ENCODE measurements at places on chromosomes 1 and 21.

DNA sequence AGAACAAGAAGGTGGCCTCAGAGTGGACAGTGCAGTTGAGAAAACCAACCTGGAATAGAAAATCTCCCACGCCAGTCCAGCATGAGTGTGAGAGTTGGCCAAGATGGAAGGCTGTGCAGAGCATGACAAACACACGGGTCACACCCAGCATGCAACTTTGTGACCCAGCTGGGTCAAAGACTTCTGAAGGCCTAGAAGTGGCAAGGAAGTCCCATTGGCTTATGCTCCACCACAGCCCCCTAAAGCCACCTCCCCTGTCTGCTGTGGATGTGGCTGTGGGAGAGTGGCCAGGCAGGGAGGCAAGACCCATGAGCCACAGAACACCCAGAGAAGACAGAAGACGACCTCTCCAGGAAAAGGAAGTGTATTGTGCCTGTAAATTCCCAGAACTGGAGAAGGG is 13.6 kb downstream of the BATF3 start:
- no peak for DNase-seq

- no peak for DNase-seq
Measured at GRCh38 chr1:226064816-226065248, 2.3 kb downstream of the H3-3A start.

- DNase-seq: no peak
Measured at GRCh38 chr1:20280341-20280740, 10.3 kb upstream of the VWA5B1 start.

DNA sequence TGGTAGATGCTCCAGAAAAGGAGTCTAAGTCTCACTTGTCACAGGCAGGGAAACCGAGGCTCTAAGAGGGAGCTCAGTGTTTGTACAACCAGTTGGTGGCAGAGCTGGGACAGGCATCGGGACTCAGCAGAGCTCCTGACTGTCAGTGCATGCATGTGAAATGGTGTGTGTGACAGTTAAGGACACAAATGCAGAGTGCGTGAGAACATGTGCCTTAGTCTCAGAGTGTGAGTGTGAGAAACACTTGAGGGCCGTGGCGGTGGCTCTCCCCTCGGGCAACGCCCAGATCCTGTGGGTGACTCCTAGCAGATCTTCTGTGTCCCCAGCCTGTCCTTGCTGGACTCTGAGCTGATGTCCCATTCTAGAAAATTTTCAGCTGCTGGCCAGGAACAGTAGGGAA is 362.6 kb downstream of the MATN1 start:
- no peak for DNase-seq

DNA sequence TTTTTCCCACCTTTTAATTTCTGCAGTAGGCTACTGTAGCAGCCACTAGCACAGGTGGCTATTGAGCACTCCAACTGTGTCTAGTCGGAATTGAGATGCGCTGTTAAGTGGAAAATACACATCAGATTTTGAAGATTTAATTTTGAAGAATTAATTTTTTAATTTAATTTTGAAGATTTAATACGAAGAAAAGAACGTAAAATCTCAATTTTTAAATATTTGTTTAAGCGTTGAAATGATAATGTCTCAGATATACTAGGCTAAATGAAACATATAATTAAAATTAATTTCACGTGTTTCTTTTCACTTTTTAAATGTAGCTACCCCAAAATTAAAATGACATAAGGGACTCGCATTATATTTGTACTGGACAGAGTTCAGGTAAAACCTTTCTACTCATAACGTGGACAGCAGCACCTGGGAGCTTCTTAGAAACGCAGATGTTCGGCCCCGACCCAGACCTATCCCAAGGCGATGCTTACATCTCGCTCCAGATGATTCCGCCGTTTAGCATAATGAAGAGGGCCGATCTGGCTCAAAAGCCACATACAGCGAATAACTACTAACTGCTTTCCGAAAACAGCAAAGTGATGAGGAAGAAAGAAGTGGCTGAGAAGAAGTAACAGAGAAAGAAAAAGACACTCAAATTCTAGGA is 717 bp downstream of the CRYZL1 start:
- DNase-seq: no peak

DNA sequence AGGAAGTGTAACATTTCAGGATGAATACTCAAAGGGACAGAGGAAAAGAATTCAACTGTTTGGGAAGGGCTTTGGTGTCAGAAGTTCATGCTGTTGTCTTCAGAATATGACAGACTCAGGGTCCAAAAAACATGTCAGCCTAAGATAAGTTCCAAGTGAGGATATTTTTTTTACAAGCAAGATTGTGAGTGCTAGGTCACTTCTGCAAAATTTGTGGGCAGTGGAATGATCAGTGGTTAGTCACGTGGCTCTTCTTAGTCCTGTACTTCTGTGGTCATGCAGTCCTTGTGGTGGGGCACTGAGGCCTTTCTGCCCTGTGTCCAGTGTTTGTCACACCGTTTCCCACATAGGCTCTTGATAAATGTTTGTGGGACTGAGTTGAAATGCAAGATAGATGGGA is 5.2 kb downstream of the RGL1 start:
- DNase-seq: no peak

- DNase-seq: no peak
Measured at GRCh38 chr1:114505148-114505561, 5.8 kb downstream of the TRIM33 start.

DNA sequence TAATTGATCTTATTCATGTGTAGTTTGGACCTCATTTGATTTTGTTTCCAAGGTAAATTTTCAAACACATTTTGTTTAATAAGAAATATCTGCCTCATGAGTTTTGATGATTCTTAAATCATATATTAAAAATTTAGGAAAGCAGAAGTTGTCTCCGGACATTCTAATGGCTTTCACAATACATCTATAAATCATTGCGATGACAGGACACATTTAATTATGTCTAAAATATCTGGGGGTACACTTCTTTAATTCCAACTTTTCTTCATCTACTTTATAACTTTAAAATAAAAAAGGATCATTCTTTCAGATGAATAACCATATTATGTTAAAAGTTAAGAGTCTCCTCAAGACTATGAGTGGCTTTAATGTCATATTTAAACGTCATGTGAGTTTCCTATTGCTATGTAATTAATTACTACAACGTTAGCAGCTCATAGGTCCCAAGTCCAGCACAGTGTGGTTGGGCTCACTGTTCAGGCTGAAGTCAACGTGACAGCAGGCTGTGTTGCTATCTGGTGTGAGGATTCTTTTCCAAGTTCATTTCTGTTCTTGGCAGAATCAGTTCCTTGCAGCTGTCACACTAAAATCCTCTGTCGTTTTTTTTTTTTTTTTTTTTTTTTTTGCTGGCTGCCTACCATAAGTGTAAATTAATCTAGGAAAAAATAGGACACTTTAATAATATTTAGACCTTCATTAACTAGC is 893.5 kb downstream of the LTN1 start:
- DNase-seq: no peak

DNA sequence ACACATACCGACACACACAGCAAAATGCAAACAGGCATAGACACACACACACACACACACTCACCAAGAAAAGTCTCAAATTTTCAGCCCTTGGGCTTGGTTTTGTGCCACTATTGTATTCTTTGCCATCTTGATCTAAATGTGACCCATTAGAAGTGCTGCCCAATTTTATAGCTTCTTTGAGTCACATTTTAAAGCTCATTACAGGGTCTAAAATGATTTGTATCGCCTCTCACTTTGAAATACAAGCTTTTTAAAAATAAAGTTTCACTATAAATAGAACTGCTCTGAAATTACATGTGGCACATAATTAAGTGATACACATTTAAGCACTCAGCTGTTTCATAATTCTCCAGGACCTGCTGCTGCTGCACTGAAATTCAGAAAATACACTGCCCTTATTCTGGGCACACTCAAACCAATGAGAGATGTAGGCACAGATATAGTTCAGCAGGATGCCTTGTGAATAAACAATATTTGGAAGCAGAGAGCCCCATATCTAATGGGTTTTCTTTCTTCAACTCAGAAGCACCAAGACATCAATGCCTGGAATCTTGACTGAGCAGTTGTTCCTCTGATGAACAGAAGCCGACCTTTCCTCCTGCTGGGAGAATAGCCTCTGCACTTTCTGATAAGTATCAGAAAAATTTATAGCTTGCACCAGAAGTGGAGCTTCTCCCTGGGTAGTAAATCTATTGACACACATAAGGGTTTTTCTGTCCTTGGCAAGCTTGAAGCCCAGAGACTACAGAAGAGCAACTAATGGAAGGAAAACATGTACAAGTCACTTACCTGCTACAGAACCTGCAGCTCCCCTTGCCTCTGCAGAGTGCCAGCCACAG is 37.0 kb upstream of the PLPPR4 start:
- no peak for DNase-seq

DNA sequence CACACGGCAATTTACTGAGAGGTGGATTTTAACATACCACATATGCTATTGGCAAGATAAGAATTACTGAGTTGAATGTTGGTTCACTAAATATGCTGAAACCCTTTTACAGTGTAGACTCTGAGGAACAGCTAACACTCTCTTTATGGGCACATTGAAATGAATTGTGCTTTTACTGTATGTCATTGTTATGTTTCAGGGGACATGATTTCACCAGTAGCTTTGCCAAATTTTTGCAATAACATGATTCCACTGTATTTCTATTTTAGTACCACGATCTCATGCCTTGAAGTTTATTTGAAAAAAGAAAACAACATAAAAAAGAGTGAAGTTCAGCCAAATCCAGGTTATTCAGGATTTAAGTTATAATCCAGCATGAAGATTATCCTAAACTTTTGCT is 188.5 kb downstream of the HLX start:
- no peak for DNase-seq

GRCh38 chr1:34806396-34806795 is 13.6 kb downstream of the GJA4 start:
- no peak for DNase-seq

GRCh38 chr1:90969241-90969640 is 52.6 kb downstream of the ZNF644 start:
- no peak for DNase-seq

DNA sequence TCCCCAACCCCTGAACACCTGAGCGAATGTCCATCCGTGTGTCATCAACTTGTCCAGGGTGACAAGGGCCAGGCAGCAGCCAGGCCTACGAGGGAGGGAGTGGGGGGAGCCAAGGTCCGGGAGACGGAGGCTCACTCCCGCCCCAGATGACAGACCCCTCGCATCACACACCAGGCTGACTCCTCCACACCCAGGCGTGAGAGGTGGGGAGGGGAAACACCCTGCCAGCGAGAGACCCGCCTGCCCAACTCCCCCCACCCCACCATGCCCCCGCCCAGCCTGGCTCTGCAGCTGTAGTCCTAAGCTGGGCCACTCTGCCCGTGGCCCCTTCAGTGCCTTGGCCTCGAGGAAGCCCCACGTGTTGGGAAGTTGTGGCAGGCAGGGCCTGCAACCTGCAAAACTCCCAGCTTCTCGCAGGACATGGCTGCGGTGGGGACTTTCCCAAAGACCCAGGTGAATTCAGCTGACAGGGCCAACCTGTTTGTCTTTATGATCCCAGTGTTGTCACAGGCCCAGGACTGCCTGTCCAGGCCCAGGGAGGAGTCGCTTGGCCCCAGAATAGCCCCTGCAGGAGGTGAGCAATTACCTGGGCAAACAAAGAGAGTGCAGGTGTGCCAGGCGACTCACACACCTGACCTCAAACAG is 62.9 kb downstream of the RIPK4 start:
- DNase-seq: no peak

- peak; percentile 80 for DNase-seq
Measured at GRCh38 chr1:7265771-7266371, 480.6 kb downstream of the CAMTA1 start.

DNA sequence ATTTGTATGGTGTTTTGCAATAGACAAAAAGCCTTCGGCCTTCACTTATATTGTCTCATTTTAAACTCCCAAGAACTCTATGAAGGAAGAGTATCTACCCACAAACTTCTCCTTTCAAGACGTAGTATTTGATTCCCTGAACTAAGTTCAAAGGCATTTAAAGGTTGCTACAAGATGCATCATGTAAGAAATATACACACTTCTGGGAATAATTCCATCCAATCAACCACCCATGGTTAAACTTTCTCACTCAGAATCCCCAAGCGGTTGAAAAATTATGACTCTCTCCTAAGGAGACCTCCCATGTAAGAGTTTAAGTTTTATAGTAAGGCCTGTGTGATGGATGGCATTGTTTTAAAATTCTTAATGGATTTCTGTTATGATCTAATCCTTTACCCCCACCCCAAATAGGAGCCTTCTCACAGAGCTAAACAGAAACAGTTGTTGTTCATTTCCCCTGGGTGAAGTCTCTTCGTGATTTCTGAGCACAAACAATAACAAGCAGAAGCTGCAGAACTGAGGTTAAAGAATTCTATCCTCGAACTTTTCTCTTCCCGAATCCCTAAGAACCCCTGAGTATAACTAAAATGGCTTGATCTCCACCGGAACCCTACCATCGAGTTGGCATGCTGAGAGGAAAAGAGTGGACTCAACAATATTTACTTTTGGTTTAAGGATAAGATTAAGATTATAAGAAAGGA is 185.0 kb downstream of the TGFBR3 start:
- no peak for DNase-seq

DNA sequence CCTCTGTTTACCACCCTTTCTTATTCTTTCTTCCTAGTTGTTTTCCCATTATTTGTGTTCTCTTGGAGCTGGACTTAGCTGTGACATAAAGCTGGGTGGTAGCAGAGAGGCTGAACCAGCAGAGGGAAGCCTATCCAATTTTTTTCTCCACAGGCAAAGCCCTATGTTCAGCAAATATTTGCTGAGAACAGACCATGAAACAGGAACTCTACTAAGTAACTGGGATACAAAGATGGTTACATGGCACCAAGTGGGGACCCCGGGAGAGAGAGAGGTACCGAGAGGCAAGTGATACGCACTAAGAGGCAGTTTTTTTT is 6.6 kb downstream of the CFAP141 start:
- no peak for DNase-seq

DNA sequence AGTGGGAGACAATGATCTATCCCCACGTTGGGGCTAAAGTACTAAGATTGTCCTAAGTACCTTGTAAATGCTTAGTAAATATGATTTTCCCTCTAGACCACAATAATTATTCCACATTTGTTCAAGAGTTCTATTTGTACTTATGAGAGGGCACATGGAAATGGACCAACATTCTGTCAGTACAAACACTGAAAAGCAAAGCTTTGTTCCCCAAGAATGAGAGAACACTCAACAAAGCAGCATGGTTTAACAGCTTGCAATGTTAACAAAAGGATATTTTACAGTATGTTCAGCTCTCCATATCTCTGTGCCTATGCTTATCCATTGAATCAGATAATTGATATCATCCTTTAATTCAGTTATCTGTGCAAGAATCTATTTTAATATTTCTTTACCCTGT is 35.4 kb downstream of the RBM11 start:
- DNase-seq: no peak

- DNase-seq: no peak
Measured at GRCh38 chr1:111653709-111654108, 34.1 kb downstream of the RAP1A start.

GRCh38 chr1:154527192-154527591 is 25.0 kb upstream of the SHE start:
- no peak for DNase-seq

GRCh38 chr1:214525535-214526019 is 25.8 kb downstream of the PTPN14 start:
- no peak for DNase-seq

Measured in NCI-H187 (cell line).